ENCODE measurements at places on chromosomes 1 and 21.

DNA sequence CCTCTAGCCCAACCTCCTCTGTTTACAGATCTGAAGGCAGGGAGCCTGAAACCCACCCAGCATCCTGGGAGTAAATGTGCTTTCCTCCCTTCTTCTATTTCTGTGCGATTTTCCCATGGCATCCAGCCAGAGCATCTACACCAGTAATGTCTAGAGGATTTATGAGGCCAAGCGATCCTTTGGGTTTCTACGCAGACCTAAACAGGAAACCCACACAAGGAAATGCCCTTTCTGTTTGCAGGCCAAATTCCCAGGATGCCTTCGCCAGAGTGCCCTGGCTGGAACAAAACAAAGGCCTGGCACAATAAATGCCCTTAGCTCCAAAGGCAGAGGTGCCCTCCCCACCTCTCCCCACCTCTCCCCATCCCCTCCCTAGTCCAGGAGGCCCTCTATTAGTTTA lies 110.5 kb upstream of the CDC42BPA start:
- DNase-seq: no peak

GRCh38 chr21:43812139-43812821 lies 22.9 kb downstream of the RRP1 start:
- no peak for DNase-seq

- DNase-seq: no peak
Measured at GRCh38 chr1:97384294-97384968, 536.4 kb downstream of the DPYD start.

DNA sequence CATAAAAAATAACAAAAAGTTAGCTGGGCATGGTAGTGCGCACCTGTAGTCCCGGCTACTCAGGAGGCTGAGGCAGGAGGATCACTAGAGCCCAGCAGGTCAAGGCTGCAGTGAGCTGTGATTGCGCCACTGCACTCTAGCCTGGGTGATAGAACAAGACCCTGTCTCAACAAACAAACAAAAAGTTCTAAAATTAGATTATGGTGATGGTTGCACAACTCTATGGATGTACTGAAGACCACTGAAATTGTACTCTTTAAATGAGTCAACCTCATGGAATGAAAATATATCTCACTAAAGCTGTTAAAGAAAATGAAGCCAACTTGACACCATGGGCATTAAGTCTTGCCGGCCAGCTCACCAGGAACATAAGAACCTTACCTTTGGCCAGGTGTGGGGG lies 9.1 kb downstream of the MRAP start:
- DNase-seq: no peak

DNA sequence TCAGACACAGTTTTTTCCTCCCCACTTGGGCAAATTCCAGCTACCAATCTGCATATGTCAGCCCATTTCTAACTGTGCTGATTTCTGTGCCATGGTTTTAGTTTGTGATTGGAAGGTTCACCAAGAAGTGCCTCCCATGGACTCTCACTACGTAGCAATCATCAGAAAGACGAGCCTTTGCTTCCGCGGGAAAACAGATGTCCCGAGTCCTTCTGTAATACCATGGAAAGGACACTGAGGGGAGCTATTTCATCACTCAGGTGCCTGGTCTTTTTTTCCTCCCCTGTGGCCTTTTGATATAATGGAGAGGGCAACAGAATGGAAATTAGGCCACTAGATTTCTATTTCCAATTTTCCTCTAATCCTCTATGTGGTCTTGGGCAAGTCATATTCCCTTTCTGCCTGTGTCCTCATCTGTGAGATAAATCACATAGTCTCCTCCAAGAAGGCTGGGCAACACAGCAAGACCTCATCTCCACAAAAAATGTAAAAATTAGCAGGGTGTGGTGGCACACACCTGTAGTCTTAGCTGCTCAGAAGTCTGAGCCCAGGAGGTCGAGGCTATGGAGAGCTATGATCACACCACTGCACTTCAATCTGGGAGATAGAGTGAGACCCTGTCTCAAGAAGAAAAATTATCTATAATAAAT lies 24.8 kb downstream of the LEMD1 start:
- peak; percentile 40 for DNase-seq

DNA sequence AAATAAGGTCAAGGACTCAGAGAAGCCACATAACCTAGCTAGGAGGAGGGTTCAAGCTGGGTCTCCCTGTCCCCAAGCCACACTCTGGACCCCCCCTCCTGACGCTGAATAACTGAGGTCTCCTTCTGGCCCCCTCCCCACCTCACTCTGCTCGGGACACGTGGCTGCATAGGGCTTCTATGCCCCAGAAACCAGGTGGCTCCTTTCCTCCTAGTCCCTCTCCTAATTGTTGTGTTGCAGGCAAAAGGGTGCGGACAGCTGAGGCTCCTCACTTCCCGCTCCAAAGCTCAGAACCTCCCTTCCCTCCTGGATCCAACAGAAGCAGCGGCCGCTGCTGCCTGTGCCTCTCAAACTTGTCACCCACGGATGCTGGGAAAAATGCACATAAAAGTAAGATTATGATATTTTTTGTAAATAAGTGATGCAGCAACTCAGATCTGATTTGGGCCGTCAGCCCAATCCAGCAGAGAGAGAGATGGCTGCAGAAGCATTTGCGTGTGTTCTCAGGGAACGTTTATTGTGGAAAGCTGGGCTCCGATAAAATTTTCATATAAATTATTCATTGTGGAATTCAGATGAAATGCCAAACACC lies 40.8 kb upstream of the C1orf174 start:
- no peak for DNase-seq

GRCh38 chr1:65880611-65881010 lies 87.9 kb downstream of the PDE4B start:
- DNase-seq: no peak

GRCh38 chr1:21782349-21782867 lies 541 bp downstream of the USP48 start:
- DNase-seq: peak; percentile 49

GRCh38 chr1:97192872-97193572 lies 471.4 kb downstream of the PTBP2 start:
- DNase-seq: no peak

DNA sequence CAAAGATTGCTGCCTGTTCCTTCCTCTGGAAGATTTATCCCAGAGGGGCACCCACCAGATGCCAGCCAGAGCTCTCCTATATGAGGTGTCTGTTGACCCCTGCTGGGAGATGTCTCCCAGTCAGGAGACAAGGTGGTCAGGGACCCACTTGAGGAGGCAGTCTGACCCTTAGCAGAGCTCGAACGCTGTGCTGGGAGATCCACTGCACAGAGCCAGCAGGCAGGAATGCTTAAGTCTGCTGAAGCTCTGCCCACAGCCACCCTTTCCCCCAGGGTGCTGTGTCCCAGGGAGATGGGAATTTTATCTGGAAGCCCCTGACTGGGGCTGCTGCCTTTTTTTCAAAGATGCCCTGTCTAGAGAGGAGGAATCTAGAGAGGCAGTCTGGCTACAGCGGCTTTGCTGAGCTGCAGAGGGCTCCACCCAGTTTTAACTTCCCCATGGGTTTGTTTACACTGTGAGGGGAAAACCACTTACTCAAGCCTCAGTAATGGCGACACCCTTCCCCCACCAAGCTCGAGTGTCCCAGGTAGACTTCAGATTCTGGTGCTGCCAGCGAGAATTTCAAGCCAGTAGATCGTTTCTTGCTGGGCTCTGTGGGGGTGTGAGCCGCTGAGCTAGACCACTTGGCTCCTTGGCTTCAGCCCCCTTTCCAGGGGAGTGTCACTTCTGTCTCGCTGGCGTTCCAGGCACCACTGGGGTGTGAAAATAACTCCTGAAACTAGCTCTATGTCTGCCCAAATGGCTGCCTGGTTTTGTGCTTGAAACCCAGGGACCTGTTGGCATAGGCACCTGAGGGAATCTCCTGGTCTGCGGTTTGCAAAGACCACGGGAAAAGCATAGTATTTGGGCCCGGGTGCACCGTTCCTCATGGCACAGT lies 51.1 kb upstream of the PDC start:
- no peak for DNase-seq

DNA sequence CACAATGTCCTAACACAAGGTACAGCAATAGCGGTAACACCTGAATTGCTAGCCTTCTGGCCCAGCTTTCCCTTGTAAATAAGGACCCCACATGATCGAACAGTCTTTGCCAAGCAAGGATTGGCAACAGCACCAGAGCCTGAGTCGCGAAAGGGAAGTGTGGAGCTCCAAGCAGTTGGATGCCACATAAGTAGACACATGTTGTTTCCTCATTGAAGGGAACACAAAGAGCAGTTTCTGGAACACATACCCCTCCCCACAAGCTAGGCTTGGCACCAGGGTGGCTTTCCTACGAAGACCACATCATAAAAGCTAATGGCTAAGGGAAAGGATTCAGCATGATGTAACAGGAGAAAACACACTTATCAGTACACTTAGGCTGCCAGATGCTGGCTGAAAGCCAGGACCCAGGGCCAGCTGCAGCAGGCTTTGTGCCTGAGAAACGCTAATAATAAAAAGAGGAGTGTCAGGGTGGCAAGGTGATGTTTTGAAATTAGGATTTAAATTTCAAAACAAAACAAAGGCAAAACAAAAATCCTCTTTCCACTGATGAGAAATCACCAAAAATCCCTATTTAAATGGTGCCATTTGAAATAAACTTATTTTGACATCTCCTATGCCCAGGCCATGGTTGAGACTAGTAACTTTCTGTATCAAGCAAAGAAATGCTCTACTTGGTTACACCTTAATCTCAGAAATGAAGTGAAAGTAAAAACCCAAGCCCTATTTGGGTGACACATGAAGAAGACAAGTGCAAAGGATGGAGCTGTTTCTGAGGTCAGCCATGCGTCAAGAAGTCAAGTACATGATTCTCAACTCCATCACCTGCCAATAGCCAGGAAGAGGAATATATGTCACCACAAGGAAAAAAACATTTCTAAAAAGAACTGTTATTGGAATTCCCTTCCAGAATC lies 11.9 kb upstream of the CPLANE2 start:
- DNase-seq: peak; percentile 72

- DNase-seq: no peak
Measured at GRCh38 chr1:5872886-5873285, 119.3 kb downstream of the NPHP4 start.

DNA sequence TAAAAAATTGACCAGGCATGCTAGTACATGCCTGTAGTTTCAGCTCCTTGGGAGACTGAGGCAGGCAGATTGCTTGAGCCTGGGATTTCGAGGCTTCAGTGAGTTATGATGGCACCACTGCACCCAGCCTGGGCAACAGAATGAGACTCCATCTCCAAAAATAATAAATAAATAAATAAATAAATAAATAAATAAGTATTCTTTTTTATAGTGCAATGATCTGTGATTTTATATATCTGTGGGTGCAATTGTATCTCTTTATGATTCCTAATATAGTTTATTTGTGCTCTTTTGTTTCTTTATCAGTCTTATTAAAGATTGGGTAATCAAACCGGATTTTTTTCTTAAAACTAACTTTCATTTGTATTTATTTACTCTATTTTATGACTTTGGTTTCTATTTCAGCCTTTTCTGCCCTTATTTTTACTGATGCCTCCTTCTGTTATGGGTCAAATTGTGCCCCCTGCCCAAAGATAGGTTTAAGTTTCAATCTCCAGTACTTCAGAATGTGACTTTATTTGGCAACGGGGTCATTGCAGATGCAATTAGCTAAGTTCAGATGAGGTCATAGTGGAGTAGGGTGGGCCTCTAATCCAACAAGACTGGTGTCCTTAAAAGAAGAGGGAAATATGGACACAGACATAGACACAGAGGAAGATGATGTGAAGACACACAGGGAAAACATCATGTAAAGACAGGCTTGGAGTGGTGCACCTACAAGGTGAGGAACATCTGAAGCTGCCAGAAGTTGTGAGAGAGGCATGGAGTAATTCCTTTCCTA lies 74.9 kb upstream of the CDC42BPA start:
- no peak for DNase-seq

DNA sequence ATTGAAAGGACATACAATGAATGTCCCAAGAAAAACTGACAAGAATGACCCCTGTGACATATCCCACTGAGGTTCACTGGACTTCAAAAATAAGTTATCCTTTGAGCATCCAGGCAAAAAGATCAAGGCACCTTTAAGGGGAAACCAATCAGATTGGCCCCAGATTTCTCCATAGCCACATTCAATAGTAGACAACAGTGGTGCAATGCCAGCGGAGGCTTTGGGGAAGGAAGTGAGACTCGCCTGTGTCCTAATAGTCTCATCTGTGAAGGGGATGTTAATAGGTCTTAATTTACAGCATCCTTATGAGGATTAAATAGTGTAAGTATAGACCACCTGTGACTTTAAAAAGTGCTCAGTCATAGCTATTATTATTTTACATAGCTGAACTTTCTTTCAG lies 21.5 kb downstream of the RPL5 start:
- DNase-seq: no peak

DNA sequence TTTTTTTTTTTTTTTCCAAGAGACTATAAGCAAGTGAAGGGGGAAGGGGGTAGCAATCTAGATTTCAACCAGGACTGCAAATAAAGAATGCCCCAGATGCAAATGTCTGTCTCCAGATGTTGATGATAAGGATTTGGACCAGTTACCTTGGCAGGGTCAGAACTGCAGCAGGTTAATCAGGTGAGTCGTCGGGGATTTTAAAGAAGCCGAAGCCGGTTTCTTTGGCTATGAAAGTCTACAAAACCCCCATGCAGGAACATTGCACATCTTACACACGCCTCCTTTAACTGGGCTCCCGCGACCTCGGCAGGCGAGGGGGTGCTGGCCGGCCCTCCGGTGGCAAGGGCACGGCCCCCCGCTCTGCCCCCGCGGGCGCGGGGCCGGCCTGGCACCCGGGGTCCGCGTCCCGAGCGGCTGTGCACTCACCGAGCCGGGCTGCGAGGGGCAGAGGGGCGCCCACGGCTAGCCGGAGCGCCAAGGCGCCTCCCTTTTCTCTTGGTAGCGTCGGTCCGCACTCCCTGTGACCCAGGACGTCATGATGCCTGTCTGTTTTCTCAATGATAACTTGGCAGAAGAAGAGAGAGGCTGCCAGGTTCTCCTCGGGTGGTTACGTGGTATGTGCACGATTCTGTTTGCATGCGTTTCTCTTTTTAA lies 366.3 kb upstream of the ESRRG start:
- no peak for DNase-seq
